ENCODE measurements at places on chromosomes 12 and 14. TPM values are rescaled to one million over a fixed set of nuclear protein-coding genes. Genes with fewer than 3 reads are reported as not detected.
A peak's percentile ranks its signal among the peaks of the same experiment; 100 is the strongest.

GPX2 gene
- total RNA-seq = 68.1 TPM

SALL2 gene
- 1.4 TPM for total RNA-seq

ZCRB1 gene
- total RNA-seq = 36.3 TPM

TRHDE gene
- 0.08 TPM for total RNA-seq

PAX9 gene
- total RNA-seq = 83.6 TPM

GRIN2B gene
- total RNA-seq = under 0.01 TPM

SRGAP1 gene
- total RNA-seq = 5.8 TPM

LMNTD1 gene
- total RNA-seq = 0.32 TPM

P2RX7 gene
- 4.1 TPM for total RNA-seq

SERPINA9 gene
- total RNA-seq = 0.12 TPM

CCDC196 gene
- not detected for total RNA-seq

C12orf42 gene
- not detected for total RNA-seq

DNA sequence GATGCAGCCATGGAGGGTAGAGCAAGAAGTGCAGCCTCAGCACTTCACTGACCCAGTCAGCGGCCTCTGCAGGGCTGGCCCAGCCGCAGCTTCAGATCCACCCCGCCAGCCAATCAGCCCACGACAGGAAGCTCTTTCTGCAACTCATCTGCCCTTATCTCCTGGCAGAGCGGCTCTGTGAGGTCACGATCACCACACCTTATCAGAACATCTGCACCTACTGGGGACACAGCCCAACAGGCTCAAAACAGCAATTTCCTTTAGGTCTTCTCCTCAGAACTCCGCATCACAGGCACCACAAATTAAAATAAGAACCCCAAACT is 287.3 kb downstream of the BCL11B start:
- ATAC-seq = no peak

DNA sequence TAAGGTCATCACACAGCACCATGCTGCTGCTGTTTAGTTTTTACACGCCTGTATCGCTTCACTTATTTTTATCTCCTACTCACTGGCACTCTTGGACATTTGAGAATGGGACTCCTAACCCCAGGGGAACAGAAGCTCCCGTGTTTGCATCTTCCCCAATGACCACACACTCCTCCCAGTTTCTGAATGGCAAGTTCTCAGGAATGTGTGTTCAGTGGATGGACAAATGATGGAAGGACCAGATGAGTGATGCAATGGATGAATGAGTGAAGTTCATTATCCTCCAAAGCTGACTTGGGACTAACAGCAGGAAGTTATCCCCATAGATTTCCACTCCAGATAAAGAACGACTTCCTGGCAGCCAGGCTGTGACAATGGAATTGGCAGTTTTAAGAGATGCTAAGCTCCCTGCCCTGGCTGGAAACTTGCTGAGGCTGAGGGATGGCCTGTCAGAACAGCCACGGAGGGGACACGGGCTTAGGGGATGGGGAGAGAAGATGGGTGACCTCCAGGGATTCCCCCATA is 231.5 kb downstream of the SLC15A4 start:
- no peak for ATAC-seq

- no peak for ATAC-seq
These were observed 74.8 kb downstream of the IFNG-AS1 start for GRCh38 chr12:68063900-68064590.

DNA sequence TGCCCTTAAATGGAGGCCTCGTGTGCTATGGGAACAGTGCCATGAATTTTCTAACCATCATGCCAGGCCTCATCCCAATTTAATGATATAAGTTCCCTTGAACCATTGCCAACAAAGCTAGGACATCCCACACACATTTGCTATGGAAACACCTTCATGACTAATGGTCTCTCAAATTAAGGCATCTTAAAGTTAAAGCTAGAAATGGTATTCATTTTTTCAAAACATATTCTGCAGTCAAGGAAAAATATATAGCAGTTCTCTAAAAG is 117.3 kb downstream of the BTG1 start:
- ATAC-seq = no peak

DNA sequence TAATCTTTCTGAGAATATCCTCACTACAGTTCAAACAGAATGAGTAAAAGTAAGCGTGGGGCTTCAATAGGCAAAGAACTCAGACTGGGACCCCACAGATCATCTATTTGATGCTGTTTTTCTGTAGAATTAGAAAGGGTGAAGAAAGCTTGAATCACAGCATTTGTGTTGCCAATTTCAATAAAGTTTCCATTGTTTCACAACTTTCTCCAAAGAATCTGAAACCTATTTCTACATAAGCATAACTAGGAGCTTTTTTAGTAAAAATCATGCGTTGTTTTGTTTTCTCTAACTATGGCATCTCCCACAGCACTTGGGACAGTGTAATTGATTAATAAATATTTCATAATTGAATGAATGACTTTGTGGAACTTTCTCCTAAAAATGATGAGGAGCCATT is 16.7 kb upstream of the NEDD1 start:
- ATAC-seq = no peak

- ATAC-seq = no peak
These were observed 10.1 kb upstream of the ARID4A start for GRCh38 chr14:58288106-58288792.

DNA sequence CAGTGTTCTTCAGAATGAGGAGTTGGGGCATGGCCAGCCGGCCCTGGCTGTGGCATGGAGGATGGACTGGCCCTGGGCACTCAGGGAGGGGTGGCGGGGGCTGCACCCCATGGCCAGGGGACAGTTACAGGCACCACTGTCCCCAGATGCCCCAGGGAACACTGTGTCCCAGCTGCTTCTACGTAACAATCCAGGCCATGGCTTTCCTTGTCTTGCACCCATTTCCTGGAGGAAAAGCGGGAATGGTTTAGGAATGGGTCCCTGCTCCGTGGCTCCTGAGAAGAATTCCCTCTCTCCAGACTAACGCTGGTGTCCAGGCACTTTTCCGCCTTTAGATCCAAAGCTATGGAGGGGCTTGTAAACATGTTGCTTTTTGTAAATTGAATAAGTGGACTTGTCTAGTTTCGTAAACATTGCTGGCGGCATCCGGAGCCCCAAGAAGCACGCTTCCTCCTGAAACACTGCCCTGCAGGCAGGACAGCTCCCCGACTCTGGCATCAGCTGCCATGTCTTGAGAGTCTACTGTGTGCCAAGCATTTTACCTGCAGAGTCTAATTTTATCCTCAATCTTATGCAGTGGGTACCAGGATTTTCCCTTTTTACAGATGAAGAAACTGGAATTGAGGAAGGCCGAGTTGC is 238.3 kb downstream of the SLC41A2 start:
- ATAC-seq = peak; percentile 7

DNA sequence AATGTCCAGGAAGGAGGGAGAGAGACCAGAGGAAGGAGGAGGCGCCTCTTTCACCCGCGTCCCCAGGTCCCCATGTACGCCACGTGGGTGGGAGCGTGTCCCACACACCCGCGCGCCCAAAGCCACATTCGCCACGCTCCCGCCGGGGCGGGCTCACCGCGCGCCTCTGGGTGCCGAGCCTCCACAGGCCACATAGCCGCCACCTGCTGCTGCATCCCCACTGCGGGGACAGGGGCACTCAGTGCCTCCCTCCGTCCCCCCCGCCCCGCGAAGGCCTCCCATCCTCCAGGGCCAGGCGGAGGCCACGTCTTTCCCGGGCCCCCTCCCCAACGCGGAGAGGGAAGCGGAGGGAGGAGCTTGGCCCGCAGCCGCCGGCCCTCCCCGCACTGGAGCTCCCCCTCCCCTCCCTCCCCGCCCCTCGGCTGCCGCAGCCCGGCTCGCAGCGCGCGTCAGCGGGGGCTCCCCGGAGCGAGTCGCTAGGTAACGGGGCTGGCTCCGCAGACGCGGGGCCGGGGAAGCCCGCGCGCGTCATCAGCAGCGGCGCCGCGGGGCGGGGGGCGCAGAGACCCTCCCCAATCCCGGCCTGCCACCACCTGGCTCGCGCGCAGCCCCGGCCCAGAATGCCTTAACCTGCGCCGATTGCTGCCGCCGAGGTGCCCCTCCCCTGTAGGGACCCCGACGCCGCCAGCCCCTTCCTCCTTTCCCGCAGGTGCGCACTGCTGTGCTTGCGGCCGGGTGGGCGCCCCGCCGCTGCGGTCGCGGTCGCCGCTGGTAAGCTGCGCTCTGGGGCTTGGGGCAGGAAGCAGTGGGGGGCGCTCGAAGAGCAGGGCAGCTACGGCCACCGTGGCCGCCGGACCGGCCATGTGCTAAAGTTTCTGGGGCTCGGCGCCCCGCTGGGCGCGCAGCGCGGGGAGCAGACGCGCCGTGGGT is 536 bp upstream of the TUNAR start:
- ATAC-seq = no peak

- ATAC-seq = no peak
These were observed 249.3 kb downstream of the FOXN3 start for GRCh38 chr14:89167705-89168104.

GRCh38 chr12:126770188-126770587 is 1496.8 kb upstream of the TMEM132C start:
- ATAC-seq = no peak

DNA sequence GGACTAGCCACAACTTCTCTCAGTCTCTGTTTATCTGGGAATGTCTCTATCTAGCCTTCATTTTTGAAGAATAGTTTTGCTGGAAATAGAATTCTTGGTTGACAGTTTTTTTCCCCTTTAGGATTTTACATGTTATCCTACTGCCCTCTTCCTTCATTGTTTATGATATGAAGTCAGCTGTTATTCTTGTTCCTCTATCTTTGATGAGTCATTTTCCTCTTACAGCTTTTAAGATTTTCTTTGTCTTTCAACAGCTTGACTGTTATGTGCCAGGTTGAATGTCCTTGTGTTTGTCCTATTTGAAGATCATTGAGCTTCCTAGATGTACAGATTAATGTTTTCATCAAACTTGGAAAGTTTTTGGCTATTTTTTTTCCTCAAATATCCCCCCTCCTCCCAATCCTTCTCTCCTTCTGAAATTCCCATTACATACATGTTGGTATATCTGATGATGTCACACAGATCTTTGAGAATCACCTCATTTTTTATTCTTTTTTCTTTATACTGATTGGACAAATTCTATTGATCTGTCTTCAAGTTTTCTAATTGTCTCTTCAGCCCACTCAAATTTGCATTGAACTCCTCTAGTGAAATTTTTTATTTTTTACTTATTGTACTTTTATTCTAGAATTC is 4.5 kb upstream of the GOLGA5 start:
- ATAC-seq = no peak

DNA sequence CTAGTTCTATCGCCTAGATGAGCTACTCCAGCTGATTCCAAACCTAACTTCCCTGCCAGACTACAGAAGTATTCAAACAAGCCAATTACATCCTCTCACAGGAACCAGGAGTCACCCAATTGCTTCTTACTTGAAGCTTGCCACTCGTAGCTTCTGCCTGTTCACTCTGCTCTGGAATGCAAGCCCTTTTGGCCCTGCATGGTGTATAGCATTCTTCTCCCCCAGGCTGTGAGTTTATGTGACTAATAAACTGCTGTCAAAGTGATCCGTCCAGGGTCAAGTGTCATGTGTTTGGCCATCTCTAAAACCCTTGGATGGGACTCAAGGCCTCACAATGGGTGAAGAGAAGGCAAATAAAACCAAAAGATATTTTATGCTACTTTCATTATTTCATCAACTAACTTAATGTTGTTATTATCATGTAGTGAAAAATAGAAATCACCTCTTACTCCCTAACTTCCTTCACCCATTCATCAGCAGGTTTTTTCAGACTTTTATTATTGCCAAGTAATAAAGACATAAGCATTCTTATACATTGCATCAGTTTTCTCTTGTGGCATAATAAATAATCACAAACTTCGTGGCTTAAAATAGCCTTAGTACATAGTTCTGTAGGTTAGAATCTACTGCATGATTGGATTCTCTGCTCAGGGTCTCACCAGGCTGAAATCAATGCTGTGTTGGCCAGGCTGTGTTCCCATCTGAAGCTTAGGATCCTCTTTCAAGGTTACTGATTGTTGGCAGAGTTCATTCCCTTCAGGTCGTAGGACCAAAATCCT is 1981.7 kb upstream of the FLRT2 start:
- no peak for ATAC-seq

GRCh38 chr14:65222440-65222858 is 120.1 kb upstream of the MAX start:
- peak; percentile 67 for ATAC-seq

GRCh38 chr12:5071496-5071895 is 27.8 kb downstream of the KCNA5 start:
- no peak for ATAC-seq

DNA sequence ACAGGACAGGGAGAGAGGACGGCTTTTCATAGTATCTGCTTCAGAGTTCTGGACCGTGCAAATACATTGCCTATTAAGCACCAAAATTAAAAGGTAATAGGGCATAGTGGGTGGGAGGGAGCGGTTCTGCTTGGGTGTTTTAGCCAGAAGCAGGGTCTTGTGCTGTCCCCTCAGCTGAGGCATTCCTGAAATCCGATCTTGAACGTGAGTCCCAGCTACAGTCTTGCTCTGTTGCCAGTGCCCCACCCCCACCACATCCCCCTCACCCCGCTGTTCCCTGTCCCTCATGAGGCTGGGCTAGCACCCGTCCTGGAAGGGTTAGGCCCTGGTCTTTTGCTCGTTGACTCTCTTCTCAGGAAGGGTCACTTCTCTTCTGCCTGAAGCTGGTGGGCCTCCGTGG is 48.6 kb downstream of the AACS start:
- ATAC-seq = no peak

DNA sequence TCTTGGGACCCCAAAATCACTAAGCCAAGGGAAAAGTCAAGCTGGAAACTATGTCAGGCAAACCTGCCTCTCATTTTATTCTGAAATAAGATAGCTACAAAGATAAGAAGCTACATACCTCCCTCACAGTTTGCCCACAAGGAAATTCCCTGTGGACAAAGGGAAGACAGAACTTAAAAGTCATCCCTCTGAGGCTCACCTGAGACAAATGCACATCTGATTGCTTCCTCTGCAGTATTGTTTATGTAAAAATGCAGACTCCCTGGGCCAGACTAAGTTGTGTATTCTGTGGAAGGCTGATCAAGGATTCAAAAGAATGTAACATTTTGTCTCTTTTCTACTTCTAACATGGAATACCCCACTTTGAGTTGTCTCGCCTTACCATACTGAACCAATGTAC is 2.5 kb upstream of the PLBD1 start:
- no peak for ATAC-seq

DNA sequence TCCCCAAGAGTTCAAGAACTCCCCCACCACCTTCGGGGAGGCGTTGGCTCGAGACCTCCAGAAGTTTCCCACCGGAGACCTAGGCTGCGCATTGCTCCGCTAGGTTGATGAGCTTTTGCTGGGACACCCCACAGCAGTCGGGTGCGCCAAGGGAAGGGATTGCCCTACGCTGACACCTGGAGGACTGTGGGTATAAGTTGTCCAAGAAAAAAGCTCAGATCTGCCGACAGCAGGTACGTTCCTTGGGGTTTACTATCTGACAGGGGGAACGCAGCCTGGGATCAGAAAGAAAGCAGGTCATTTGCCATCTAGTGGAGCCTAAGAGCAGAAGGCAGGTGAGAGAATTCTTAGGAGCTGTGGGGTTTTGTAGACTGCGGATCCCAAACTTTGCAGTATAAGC is 98.8 kb downstream of the FRMD6 start:
- no peak for ATAC-seq

All from esophagus mucosa (tissue), 1 donor.